ENCODE measurements at places on chromosomes 7 and 10. TPM values are rescaled to one million over a fixed set of nuclear protein-coding genes. Genes with fewer than 3 reads are reported as not detected.

Gene ANKRD16
- 5.7 TPM for total RNA-seq

Gene TMEM184A
- total RNA-seq = 0.28 TPM

DNA sequence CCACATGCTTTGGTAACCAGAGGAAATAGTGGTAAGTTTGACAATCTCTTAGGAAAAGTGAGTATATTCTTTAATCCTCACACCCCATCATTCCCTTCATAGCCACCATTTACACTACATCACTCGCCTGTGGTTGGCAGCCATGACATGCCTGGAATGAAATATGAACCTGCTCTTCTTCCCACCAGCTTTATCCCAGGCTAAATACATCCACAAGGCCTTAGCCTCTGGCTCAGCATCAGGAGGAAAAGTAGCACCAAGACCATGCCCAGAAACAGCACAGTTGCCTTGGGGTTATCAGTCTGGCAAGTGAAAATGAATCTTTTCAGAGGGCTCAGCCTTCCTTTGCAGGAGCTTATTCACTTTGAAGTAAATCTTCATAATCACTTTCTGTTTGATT is 40.3 kb downstream of the SGCE start:
- no peak overlapping the region for H3K4me3 ChIP-seq
- no peaks in the 10 kb centered on the region for H3K4me1 ChIP-seq
- H3K27ac ChIP-seq = no peak overlapping the region

DNA sequence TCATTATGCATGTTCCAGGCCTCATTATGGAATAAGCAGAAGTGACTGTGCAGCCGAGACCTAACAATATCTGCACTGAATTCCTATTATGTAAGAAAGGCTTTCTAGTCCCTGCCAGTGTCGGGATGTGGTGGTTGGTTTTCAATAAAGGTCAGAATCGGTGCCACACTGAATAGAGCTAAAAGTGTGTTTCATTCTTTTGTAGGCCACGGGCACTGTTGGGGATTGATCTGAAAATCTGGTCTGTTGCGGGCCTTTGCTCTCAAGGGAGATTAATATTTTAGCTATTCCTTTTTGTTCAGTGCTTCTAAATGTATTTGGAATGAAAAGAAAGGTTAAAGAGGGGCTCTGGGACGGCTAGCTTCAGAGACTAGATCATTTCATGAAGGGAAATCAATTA is 559.4 kb upstream of the GALNT17 start:
- H3K27ac ChIP-seq = no peak overlapping the region
- H3K27me3 ChIP-seq = no peaks in the 10 kb centered on the region
- no peak for DNase-seq
- H3K36me3 ChIP-seq = no peaks in the 10 kb centered on the region
- no peaks in the 10 kb centered on the region for H3K4me1 ChIP-seq

DNA sequence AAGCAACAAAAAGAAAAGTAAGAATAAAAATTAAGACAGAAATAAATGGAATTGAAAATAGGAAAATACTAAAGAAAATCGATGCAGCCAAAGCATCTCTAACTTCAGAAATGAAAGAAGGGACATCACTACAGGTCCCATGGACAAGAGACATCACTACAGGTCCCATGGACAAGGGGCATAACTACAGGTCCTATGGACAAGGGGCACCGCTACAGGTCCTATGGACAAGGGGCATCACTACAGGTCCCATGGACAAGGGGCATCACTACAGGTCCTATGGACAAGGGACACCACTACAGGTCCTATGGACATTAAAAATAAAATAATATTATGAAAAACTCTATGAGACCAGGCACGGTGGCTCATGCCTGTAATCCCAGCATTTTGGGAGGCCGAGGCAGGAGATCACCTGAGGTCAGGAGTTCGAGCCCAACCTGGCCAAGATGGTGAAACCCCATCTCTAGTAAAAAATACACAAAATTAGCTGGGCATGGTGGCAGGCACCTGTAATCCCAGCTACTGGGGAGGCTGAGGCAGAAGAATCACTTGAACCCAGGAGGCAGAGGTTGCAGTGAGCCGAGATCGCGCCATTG is 101.0 kb upstream of the DNAAF5 start:
- H3K4me1 ChIP-seq = no peaks in the 10 kb centered on the region
- DNase-seq = no peak
- no peak overlapping the region for H3K4me3 ChIP-seq
- no peaks in the 10 kb centered on the region for H3K27me3 ChIP-seq

- H3K4me1 ChIP-seq = peaks cover 8% of the 10 kb centered on the region
- H3K36me3 ChIP-seq = no peaks in the 10 kb centered on the region
- no peak for DNase-seq
- H3K4me3 ChIP-seq = no peak overlapping the region
- peak overlapping the region; percentile 10 for H3K27ac ChIP-seq
- H3K27me3 ChIP-seq = no peaks in the 10 kb centered on the region
Observed at GRCh38 chr7:6284461-6285360, 12.3 kb upstream of the CYTH3 start.

Gene ARHGAP22
- total RNA-seq = 35.3 TPM

DNA sequence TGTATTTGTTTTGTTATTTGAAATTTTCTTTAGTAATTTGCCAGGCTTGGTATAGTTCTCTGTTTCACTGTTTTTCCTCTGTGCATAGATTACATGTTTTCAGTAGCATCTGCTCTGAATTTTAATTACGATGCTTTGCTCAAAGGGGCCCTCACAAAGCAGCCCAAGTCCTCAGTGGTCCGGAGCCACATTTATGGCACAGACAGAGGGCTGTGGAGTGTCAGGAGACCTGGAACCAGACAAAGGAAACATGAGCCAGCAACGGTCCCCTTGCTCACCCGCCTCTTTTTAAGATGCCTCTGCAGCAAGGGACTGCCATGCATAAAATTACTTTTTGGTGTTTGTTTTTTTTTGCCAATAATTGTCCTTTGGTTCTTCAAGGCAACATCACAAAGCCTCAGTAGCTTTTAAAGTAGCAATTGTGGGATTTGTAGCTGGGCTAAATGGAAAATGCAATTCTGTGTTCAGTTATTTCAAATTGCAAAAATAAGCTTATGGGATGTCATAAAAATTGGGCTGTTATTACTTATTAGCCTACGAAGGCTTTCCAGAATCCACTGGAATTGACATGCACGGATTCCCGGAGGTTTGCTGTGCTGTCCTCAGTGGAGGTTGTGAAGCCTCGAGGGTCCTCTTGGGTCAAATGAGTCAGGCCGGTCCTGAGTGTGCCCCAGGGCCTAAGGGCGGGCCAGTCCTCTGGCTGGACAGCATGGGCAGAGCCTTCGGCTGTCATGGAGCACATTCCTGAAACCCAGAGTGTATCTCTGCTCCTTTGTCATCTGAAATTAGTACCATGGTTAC is 422.8 kb downstream of the GLRX3 start:
- no peak for DNase-seq
- no peaks in the 10 kb centered on the region for H3K4me1 ChIP-seq
- H3K27me3 ChIP-seq = no peaks in the 10 kb centered on the region
- no peak overlapping the region for H3K27ac ChIP-seq
- H3K4me3 ChIP-seq = no peak overlapping the region
- no peaks in the 10 kb centered on the region for H3K36me3 ChIP-seq

DNA sequence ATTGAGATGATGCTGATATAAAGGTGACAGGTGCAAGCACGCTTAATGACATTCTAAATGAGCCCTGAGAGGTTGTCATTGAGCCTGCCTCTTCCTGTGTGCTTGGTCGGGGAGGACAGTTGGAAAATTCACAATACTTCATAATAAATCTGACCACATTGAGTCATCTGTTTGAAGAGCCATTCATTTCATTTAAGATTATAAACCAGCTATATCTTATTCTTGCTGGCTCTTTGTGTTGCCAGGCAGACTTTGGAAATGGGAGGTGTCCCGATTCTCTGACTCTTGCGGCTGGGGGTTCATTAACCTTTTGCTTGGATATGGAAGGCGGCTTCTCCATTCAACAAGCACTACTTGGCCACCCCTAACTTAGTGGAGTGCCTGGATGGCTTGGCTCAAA is 198.2 kb downstream of the FANK1 start:
- no peaks in the 10 kb centered on the region for H3K36me3 ChIP-seq
- DNase-seq = peak; percentile 42
- no peaks in the 10 kb centered on the region for H3K27me3 ChIP-seq

DNA sequence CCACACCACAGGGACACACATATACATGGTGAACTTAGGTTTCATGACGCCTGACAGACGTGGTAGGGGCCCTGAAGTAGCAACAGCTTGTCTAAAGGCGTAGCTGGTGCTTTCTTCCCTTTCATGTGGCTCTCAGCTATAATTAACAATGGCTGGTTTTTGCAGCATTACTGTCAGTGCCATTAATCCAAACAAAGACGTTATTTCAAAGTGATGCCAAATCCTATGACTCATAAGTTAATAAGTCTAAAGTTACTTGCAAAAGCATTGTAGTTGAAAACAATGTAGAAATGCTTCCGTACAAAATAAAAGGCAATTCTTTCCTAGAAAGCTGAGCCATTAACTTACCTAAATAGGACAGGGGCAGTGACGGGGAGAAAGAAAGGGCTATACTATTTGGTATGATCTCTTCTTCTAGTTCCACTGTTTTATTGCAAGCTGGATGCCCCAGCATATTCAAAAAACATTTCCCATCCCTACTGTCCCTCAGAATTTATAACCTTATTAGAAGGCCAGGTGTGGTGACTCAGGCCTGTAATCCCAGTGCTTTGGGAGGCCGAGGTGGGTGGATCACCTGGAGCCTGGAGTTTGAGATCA is 105.4 kb downstream of the ODAD2 start:
- H3K4me3 ChIP-seq = no peak overlapping the region
- no peak overlapping the region for H3K27ac ChIP-seq
- H3K4me1 ChIP-seq = peaks cover 2% of the 10 kb centered on the region
- H3K27me3 ChIP-seq = peaks cover 4% of the 10 kb centered on the region

DNA sequence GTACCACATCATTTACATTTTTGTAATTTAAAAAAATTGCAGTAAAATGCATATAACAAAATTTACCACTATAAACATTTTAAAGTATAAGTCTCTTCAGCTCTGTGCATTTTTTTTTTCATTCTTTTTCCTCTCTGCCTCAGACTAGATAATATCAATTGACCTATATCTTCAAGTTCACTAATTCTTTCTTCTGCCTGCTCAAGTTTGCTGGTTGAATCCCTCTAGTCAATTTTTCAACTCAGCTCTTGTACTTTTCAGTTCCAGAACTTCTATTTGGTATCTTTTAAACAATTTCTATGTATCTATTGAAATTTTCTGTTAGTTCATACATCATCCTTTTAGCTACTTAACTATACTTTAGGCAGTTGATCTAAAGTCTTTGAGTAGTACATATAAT is 112.0 kb downstream of the MICU1 start:
- no peaks in the 10 kb centered on the region for H3K36me3 ChIP-seq
- DNase-seq = no peak
- H3K4me1 ChIP-seq = no peaks in the 10 kb centered on the region
- H3K27me3 ChIP-seq = no peaks in the 10 kb centered on the region
- no peak overlapping the region for H3K4me3 ChIP-seq
- H3K27ac ChIP-seq = no peak overlapping the region

GRCh38 chr10:92761571-92761970 is 71.8 kb downstream of the HHEX start:
- H3K27ac ChIP-seq = no peak overlapping the region
- DNase-seq = no peak
- H3K4me3 ChIP-seq = no peak overlapping the region
- H3K36me3 ChIP-seq = no peaks in the 10 kb centered on the region
- H3K27me3 ChIP-seq = no peaks in the 10 kb centered on the region
- peaks cover 14% of the 10 kb centered on the region for H3K4me1 ChIP-seq

GRCh38 chr10:118047157-118047719 is 497 bp upstream of the RAB11FIP2 start:
- no peak for DNase-seq
- H3K36me3 ChIP-seq = no peaks in the 10 kb centered on the region
- H3K27me3 ChIP-seq = no peaks in the 10 kb centered on the region
- H3K27ac ChIP-seq = peak overlapping the region; percentile 2

GRCh38 chr10:21649454-21649872 is 115.4 kb downstream of the MLLT10 start:
- no peak overlapping the region for H3K4me3 ChIP-seq
- peaks cover 8% of the 10 kb centered on the region for H3K36me3 ChIP-seq
- H3K27me3 ChIP-seq = no peaks in the 10 kb centered on the region
- H3K27ac ChIP-seq = no peak overlapping the region
- no peak for DNase-seq

Gene LFNG
- total RNA-seq = 1.4 TPM

Gene AEBP1
- 1.1 TPM for total RNA-seq

Gene VSTM2A
- total RNA-seq = not detected

DNA sequence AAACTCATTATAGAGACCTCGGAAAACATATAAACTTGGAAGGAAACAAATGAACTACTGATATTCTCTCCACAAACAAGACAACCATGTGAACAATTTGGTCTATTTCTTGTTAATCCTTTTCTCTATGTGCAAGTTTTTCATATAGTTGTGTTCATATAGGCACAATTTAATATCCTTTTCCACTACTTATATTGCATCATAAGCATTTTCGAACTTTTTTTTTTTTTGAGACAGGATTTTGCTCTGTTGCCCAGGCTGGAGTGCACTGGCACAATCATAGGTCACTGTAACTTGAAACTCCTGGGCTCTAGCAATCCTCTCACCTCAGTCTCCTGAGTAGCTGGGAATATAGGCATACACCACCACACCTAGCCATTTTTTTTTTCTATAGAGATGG is 5.2 kb downstream of the PEX1 start:
- H3K27ac ChIP-seq = no peak overlapping the region
- H3K4me3 ChIP-seq = no peak overlapping the region
- peaks cover 3% of the 10 kb centered on the region for H3K36me3 ChIP-seq
- no peaks in the 10 kb centered on the region for H3K4me1 ChIP-seq

GRCh38 chr10:59799421-59799820 is 46.2 kb upstream of the MRLN start:
- peaks cover 17% of the 10 kb centered on the region for H3K36me3 ChIP-seq
- H3K27me3 ChIP-seq = no peaks in the 10 kb centered on the region
- H3K4me1 ChIP-seq = no peaks in the 10 kb centered on the region
- H3K27ac ChIP-seq = no peak overlapping the region
- DNase-seq = no peak
- H3K4me3 ChIP-seq = no peak overlapping the region

DNA sequence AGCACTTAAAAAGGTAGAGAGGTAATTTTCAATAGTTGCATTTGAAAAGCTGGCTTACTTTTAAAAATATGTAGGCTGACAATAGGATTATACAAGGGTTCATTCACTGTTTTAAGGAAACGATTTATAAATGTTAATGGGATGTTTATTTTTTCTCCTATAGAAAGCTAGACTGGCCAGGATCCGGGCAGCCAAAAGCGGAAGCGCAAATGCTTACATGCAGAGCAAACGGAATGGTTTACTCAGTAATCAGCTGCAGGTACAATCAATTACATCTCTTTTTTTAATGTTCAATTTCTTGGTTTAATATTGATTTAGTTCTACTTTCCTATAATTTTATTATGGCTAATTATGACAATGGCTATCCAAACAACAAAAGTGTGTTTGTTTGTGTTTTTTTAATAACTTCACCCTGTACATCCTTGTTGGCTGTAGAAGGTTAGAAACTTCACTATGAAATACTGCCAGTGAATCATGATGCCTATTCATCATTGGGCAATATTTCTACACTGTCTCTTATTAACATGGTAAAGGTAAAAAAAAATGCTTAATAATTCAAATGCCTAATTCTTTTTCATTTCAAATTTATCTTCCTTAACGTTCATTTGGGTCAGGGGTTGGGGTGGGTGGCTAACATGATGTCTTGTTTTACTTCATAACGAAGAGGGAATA is 116.4 kb downstream of the TSPAN12 start:
- H3K36me3 ChIP-seq = no peaks in the 10 kb centered on the region
- no peaks in the 10 kb centered on the region for H3K4me1 ChIP-seq
- H3K27ac ChIP-seq = no peak overlapping the region
- no peak overlapping the region for H3K4me3 ChIP-seq
- DNase-seq = no peak
- H3K27me3 ChIP-seq = peaks cover 2% of the 10 kb centered on the region

Gene SORCS1
- total RNA-seq = not detected

Gene ZNF438
- total RNA-seq = 2.8 TPM
